ENCODE measurements at places on chromosomes 13 and 19. TPM values are rescaled to one million over a fixed set of nuclear protein-coding genes. Genes with fewer than 3 reads are reported as not detected.
A peak's percentile ranks its signal among the peaks of the same experiment; 100 is the strongest.

- H3K27ac ChIP-seq = no peak overlapping the region
- no peak for DNase-seq
- no peak overlapping the region for H3K4me3 ChIP-seq
- peaks cover 37% of the 10 kb centered on the region for H3K4me1 ChIP-seq
These were observed 10.4 kb upstream of the ASF1B start for GRCh38 chr19:14146789-14147216.

DNA sequence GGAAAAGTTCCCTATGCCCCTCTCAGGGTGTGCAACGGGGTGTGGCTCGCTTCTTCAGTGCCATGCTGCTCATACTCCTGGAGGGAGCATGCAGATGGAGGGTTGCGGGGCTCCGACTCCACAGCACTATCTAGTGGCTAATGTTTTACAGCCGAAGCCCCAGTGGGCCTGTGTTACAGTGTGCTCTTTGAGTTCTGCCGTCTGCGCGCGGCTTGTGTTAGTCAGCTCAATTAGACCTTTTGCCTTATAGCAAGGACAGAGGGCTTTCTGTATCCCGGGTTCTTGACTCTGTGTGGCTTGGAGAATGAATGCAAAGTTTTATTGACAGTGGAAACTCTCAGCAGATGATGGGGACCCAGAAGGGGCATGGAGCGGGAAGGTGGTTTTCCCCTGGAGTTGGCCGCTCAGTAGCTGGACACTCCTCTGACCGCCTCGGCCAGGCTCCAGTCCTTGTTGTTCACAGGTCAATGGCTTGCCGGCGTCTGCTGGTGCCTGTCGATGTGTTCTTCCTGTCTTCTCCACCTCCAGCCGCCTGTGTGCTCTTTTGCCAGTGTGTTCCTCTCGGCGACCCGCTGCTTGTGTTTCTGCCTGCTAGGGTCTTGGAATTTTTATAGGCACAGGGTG lies 383.4 kb downstream of the LMO7 start:
- no peaks in the 10 kb centered on the region for H3K27me3 ChIP-seq
- no peaks in the 10 kb centered on the region for H3K36me3 ChIP-seq
- DNase-seq = peak; percentile 48
- H3K27ac ChIP-seq = no peak overlapping the region
- H3K4me3 ChIP-seq = no peak overlapping the region

GRCh38 chr13:21957833-21958232 lies 287.0 kb downstream of the FGF9 start:
- no peaks in the 10 kb centered on the region for H3K36me3 ChIP-seq
- DNase-seq = no peak
- H3K4me1 ChIP-seq = no peaks in the 10 kb centered on the region

DNA sequence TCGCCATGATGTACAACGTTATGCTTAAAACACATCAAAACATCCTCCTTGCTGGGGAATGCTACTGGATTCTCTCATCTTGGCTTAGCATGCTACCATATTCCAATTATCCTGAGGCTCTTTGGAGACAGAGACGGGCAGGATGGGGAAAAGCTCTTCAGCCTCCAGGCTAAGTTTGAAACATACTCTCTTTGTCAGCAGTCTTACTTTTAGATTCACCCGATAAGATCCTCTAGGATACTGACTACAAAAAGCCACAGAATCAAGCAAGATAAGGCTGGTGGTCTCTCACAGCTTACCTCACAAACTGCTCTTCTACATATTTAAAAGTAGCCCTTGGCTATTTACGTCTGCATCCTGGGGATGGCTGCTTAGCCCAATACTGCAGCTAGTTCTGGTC lies 72.8 kb upstream of the LRCH1 start:
- H3K27me3 ChIP-seq = no peaks in the 10 kb centered on the region
- no peaks in the 10 kb centered on the region for H3K36me3 ChIP-seq
- H3K4me3 ChIP-seq = no peak overlapping the region
- no peak overlapping the region for H3K27ac ChIP-seq
- peaks cover 8% of the 10 kb centered on the region for H3K4me1 ChIP-seq

GRCh38 chr13:24196593-24197197 lies 36.2 kb downstream of the SPATA13 start:
- no peak overlapping the region for H3K4me3 ChIP-seq
- no peaks in the 10 kb centered on the region for H3K36me3 ChIP-seq
- H3K4me1 ChIP-seq = no peaks in the 10 kb centered on the region
- no peaks in the 10 kb centered on the region for H3K27me3 ChIP-seq
- no peak overlapping the region for H3K27ac ChIP-seq

BIVM gene
- 21.1 TPM for total RNA-seq

GRCh38 chr19:49324801-49325576 lies at the start of gene SLC6A16:
Gene SLC6A16 (minus strand): TSS chr19:49325191. CDS start chr19:49311347, 13,844 bp downstream.
- no peaks in the 10 kb centered on the region for H3K36me3 ChIP-seq
- H3K27ac ChIP-seq = no peak within 1 kb of the TSS
- H3K4me3 ChIP-seq = no peak within 1 kb of the TSS
- no peak for DNase-seq
- H3K4me1 ChIP-seq = no peaks in the 10 kb centered on the region
- no peaks in the 10 kb centered on the region for H3K27me3 ChIP-seq

GRCh38 chr13:97327086-97327485 lies 105.0 kb downstream of the MBNL2 start:
- H3K27me3 ChIP-seq = no peaks in the 10 kb centered on the region
- no peak overlapping the region for H3K27ac ChIP-seq
- H3K4me1 ChIP-seq = peaks cover 28% of the 10 kb centered on the region
- no peak for DNase-seq
- no peaks in the 10 kb centered on the region for H3K36me3 ChIP-seq
- H3K4me3 ChIP-seq = no peak overlapping the region
